ENCODE measurements at places on chromosomes 5 and 9.
A peak's percentile ranks its signal among the peaks of the same experiment; 100 is the strongest.

DNA sequence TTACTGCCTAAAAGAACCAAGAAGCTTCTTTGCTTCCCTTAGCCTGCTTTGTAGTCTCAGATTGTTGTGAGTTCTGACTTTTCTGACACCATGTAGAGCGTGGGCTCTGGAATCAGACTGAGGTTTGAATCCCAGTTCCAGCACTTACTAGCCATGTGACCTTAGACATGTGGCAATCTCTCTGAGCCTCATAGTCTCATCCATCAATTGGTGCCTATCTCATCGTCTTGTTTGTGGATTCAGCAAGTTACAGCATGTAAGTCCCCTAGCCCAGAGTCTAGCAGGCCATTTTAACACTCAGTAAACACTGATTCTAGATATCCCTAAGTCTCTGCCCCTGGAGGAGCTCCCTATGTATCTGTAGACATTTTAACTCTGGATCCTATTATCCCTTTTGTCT lies 94.7 kb downstream of the ANGPTL2 start:
- no peak for DNase-seq

DNA sequence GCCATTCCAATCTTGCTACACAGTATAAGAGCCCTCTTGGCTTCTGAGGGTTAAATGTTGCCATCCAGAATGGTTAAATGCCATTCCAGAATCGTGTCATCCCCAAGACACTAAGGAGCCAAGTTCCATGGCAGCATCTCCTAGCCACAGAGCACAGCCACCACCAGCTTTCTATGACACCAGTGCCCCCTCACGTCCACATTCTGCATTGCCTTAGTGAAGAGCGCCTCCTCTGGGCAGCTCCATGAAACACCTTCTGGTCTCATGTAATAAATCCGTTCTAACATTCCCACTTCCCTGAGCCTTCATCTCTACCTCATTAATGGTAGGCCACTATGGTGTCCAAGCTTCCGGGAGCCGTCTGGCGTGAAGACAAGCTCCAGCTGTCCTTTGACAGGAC lies 12.4 kb downstream of the CBY3 start:
- no peak for DNase-seq

DNA sequence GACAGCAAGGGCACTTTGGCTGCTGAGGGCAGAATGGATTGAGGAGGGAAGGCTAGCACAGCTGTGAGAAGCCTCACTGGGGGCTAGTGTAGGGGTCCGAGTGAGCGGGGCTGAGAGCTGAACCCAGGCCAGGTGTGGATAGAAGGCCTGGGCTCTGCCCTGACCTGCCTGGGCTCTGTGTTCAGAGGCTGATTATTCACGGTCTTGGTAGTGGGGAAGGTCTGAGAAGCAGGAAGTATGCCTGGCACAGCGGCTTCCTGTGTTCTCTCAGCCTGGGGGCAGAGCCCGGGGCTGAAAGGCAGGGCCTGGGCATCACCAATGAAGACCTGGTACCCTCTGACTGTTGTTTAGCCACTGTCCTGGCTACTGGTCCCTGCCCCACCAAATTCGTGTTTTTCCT lies 136.4 kb upstream of the TBC1D2 start:
- DNase-seq = no peak

- no peak for DNase-seq
Observed at GRCh38 chr5:52922384-52922783, 66.8 kb upstream of the ITGA2 start.

DNA sequence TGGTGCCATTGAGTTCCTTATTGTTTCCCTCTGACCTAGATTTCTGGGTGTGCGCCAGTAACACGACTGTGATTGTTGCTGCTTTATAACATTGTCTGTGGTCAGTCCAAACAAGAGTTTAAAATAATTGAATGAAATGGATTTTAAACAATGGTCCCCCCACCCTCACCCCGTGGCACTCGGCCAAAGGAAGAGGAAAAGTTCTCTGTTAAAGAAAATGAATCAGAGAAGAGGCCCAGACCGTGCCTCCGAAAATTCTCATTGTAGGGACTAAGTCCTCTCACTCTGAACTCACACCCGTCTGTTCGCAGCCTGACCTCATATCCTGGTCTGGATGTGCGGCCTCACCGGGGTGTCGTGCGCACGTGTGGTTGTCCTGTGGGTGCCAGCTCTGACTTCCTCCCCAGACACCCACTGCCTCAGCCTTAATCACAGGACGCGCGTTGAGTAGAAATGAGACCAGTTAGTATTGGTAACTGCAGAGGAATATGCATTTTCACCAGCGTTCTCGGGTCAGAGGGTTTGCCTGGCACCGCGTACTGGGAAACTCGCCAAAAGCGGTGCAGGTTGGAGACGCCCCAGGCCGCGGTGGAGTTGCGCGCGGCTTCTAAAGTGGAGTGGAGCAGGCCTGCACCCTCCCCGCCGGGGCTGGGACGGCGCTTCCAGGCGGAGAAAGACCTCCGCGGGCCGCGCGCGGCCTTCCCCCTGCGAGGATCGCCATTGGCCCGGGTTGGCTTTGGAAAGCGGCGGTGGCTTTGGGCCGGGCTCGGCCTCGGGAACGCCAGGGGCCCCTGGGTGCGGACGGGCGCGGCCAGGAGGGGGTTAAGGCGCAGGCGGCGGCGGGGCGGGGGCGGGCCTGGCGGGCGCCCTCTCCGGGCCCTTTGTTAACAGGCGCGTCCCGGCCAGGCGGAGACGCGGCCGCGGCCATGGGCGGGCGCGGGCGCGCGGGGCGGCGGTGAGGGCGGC lies at the start of gene ABL1:
ABL1 (plus strand) TSS at position 884 of the 966 bp plus-strand sequence. CDS start 193 bp downstream, outside the sequence.
- DNase-seq = peak; percentile 54

DNA sequence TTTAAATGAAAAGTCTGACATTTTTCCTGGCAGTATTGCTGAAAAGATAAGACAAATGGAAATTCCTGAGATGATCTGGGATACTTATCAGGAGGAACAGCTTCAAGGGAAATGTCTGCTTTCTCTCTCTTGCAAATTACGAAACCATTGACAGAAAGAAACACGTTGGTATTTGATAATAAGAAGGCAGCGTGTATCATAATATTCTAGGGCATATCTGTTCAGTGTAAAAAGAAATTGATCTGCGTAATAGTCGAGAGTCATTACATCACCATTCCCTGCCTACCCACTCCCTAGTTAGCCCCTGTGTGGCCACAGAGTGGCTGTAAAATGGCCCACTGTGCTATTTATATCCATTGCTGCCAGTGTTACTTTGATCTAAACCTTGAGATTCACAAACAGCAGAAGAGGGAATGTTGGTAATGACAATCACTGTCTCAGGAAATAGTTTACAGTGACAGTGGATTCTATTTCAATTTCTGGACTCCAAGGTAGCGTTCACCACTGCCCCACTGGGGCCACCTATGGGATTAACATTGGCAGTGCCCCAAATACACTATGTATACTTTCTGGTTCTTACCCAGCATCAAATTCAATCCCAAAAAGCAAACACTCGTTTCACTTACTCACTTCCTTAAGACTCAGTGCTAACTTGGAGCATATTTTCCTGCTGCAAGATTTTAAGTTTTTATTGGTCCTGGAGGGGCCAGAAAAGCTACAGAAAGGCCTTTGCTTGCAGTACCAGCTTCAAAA lies 133.4 kb upstream of the GAS1 start:
- DNase-seq = no peak

DNA sequence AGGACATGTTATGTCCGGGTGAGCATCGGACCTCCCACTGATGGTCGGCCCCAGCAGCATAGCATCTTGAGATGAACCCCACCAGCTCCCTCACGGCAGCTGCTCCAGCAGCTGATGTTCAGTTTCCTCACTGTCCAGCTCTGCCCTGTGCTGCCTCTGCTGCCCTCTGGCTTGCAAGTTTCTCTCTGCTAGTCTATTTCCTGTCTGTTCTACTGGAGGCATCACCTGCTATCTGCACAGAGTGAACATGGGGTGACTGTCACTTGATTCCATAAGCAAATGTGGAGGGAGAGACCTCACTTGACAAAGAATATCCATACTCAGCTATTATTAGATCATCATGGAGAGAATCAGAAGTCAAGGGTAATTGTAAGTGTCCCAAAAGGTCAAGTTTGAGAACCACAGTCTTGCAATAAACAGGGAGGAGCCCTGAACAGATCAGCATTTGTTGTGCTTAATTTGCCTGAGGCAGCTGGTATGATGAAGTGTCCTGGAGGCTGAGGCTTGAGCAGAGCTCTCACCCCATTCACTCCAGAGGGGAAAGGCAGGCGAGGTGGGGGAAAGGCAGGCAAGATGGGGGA lies 702.8 kb downstream of the SEMA5A start:
- DNase-seq = no peak

- no peak for DNase-seq
Observed at GRCh38 chr5:543351-543750, 19.1 kb upstream of the SLC9A3 start.

- DNase-seq = no peak
Observed at GRCh38 chr5:175555168-175555785, 76.9 kb downstream of the SFXN1 start.

DNA sequence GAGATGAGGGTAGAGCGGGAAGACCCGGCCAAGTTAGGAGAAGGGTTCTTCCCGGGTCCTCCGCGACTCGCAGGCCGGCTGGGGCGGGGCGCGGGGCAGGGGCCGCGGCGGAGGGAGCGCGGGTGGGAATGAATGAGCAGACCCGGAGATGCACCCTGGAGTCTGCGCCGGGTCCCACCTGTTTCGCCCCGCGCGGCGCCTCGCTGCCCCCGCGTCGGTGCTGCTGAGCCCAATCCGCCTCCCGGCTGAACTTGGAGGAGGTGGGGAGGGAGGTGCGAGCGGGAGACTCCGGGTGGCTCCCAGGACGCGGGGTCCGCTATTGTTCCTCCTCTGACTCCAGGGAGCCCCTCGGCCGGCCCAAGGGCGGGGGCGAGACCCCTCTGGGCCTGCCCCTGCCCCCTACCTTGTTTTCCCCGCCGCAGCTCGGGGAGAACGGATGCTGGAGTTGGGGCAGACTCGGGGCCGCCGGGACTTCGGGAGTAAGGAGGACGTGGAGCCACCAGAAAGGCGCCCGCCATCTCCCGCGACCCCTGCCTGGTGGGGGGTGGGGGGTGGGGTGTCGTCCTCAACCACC lies 659 bp downstream of the RAI14 start:
- no peak for DNase-seq

GRCh38 chr5:74866596-74867162 lies 492 bp upstream of the FAM169A start:
- no peak for DNase-seq

GRCh38 chr5:115313632-115314031 lies 17.2 kb upstream of the CCDC112 start:
- DNase-seq = no peak

DNA sequence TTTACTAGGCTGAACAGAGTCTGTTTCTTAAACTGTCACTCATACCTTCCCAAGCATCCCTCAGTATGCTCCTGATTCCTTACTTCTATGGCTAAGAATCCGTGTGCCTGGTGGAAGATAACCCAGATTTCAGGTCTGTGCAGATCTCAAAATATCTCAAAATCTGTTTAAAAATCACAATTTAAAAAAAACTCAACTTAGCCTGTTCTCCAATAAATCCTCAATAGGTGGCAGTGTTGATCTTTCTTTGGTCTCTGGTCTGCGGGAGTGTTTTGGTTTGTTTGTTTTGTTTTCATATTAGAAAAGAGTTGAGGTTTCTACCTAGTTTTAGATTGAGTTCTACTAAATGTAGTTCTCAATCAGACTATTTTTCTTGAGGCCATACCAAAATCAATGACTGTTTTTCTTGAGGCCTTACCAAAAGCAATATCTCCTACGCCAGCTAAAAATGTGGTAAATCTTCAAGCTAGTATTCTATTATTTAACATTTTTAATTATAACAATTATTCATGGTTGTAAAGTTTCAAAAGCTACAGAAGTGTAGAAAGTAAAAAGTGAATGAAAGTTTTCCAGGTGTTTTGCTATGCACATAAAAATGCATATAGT lies 57.9 kb downstream of the TGFBR1 start:
- DNase-seq = no peak
